Stimulated activated CD4-positive, alpha-beta T cell treated with anti-CD3 and anti-CD28 coated beads, Interleukin-1b, Interleukin-23, amount 100 ng/mL, for 1 hour (primary cell): ENCODE measurements at places on chromosomes 3 and 15.

- DNase-seq = no peak
Measured at GRCh38 chr3:30289324-30289723, 317.1 kb upstream of the TGFBR2 start.

GRCh38 chr3:181999314-181999713 is 287.6 kb downstream of the SOX2 start:
- no peak for DNase-seq

- peak; percentile 9 for DNase-seq
Measured at GRCh38 chr15:70196372-70197316, 98.9 kb upstream of the TLE3 start.

DNA sequence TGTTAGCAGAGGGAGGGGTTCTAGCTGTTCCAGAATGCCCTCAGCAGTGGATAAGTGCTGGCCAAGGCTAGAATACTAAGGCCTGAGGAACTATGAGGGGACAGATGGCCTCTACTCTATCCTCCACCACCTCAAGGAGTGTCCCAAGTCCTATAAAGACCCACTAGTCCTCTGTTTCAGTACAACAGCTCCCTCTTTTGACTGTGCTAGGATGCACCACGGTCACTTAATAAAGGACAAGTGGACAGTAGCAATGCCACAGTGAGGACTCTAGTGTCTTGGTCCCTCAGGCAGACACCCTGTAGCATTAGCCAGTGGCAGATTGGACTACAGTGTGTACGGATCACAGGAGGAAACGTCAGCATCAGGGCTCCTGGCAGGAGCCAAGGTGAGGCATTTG is 171.8 kb upstream of the PROK2 start:
- no peak for DNase-seq

DNA sequence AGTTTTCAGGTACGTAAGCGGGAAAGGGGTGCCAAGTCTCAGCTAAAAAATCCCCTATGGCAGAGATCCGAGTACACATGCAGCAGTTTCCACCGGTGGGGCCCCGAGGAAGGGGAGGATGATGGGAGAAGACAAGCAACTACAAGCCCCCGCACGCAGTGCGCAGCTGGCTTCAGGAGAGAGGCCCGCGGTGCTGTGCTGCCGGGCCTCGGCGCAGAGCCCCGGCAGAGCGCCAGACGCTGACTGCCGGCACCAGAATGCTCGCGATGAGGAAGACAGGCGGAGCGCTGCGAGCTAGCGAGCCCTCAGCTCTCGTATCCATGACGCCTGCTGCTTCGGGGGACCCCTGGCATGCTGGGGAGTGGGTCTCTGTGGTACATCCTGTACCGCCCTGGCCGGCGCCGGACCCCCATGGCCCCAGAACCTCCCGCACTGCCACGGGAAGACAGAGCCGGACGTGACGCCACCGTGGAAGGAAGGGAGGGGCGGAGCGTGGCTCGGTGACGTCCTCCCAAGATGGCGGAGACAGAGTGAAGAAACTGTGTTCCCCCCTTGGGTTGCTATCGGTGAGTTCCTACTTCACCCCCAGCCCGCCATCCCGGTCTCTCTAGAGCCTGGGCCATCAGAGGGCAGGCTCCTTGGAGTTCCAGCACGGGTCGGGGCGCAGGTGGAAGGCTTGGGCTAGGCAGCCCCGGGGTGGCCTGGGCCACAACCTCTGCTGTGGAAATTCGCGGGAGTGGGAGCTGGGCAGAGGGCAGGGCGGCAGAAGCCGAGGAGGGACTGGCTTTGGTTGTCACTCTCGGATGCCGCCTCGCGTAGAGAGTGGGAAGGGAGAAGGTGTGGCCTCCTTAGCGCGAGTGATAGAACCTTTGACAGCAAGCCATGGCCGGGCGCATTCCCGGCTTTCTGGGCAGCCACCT is at the start of gene MYNN:
Gene MYNN, plus strand, starts transcription at position 500 of the 920 bp plus-strand sequence. CDS start 900 bp downstream, outside the sequence.
- DNase-seq = peak; percentile 86

DNA sequence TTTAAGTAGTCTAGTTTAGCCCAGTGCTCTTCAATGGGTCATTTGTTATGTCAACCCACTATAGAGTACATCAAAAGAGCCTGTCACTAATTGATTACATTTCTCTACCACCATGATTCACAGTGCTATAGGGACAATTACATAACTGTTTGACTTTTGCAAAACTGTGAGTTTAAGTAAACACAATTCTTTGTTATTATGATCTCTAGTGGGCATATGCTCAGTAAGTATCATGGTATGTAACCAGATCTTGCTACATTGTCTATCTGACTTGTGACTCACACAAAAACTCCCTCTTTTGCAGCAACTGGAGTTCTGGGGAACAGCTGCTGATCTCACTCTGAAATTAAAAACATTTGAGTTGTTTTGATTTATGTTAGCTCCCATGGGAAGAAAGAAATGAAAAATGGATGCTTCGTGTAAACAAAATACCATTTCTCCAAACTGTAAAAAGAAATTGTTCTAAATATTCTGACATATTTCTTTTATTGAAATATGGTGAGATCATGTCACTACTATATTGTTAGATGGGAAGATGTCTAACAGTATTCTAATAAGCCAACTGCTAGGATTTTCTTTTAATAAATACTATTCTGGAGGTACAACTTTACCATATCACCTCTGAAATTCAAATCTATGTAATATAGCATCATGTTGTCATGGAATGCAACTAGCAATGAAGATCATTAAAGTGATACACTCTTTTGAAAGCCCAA is 470.4 kb downstream of the ROBO1 start:
- DNase-seq = no peak

DNA sequence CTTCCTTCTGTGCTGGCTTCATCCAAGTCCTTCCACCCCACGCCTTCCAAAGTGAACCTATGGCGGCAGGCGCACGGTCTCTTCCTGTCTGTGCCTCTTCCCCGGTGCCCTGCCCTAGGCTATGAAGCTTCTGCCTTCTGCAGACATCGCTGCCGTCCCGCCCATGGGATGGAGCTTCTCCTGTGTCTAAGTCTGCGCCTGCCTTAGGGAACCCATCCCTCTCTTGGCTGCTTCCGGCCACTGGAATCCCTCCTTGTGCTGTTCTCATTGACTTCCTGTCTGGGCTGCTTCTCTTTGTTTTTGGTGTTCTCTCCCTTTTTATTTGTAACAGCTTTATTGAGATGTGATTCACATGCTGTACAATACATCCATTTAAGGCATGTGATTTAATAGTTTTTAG is 17.2 kb downstream of the CHCHD6 start:
- no peak for DNase-seq

DNA sequence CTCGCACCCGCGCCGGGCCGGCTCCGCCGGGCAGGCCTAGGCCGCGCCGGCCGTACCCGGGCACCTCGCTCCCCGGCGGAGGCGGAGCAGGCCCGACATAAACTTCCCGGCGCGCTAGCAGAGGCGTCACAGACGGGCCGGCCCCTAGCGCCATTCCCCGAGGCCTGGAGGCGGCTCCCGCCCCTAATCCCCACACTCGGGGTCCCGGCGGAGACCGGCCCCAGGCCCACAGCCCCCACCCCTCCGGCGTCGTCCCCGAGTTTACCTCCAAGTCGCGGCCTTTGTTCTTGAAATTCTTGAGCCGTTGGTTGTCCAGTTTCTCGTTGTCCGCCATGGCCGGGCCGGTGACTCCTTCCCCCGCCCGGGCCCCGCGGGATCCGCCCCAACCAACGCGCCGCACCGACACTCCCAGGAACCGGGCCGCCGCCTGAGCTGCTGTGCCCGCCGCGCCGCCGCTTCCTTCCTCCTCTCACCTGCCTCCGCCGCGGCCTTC is 376 bp downstream of the KPNA4 start:
- peak; percentile 20 for DNase-seq

- DNase-seq = no peak
Measured at GRCh38 chr15:40843885-40844695, at the start of gene SPINT1. Gene SPINT1 (plus strand): TSS chr15:40844048. CDS start chr15:40844555, 507 bp downstream.

DNA sequence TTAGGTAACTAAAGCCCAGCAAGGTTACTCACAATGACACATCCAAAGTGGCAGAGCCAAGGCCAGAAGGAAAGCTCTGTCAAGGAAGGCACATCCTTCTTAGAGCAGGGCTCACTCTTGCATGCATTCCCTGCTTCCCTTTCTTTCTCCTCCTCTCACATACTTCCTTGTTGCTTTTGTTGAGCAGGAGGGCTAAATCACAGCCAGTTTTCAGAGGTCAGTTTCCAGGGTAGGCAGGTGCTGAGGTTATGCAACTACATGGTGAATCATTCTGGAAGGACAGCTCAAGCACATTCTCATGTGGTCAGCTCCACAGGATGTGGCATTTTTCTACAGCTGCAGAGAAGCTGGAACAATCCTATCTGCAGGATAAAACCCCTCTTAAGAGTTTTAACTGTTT is 275.6 kb downstream of the ZNF621 start:
- no peak for DNase-seq

DNA sequence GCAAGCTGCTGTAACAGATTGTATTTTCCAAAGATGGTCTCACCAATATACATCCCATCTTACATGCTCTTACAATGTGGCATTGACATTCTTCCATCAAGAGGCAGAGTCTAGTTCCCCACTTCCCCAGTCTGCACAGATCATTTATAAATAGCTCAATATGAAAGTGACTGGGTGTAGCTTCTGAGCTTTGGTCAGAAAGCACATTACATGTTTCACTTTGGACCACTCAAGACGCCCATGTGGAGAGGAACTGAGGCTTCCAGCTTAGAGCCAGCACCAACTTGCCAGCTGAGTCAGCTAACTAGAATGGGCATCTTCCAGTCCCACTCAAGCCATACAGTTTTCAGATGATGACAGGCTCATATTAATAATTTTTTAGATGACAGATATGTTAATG is 45.5 kb downstream of the GREM1 start:
- no peak for DNase-seq

DNA sequence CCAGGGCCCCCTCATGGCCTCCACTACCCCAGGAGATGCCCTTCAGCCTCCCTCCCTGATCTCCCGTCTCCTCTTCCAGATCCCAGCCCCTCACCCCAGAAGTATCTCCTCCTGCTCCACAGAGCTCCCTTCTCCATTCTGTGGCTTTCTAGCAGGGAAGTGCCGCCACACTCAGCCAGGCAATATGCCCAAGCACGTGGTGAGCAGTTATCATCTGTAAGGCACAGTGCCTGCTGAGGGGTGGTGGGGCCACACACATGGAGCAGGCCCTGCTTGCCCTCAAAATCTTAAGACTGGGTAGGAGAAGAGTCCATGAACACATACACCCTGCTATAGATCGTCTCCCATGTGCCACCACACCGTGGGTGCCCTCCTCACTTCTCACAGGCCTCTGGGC is 2.4 kb upstream of the PHGR1 start:
- no peak for DNase-seq

GRCh38 chr3:99939876-99940275 is 122.2 kb downstream of the CMSS1 start:
- DNase-seq = no peak

GRCh38 chr3:10725067-10725466 is 91.0 kb upstream of the SLC6A11 start:
- no peak for DNase-seq

DNA sequence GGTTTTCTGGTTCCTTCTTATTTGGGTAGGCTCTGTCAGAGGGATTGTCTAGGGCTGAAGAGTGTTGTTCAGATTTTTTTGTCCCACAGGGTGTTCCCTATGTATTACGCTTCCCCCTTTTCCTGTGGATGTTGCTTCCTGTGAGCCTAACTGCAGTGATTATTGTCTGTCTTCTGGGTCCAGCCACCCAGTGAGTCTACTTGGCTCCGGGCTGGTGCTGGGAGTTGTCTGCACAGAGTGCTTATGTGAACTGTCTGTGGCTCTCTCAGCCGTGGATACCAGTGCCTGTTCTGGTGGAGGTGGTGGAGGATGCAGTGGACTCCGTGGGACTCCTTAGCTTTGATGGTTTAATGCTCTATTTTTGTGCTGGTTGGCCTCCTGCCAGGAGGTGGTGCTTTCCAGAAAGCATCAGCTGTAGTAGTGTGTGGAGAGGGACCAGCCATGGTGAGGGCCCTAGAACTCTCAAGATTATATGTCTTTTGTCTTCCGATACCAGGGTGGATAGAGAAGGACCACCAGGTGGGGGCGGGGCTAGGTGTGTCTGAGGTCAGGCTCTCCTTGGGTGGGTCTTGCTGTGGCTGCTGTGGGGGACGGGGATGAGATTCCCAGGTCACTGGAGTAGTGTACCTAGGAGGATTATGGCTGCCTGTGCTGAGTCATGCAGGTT is 53.8 kb downstream of the CCDC66 start:
- DNase-seq = no peak

GRCh38 chr15:90716317-90716975 is 700 bp upstream of the BLM start:
- no peak for DNase-seq

GRCh38 chr3:63661242-63661641 is 8.8 kb downstream of the SNTN start:
- no peak for DNase-seq

DNA sequence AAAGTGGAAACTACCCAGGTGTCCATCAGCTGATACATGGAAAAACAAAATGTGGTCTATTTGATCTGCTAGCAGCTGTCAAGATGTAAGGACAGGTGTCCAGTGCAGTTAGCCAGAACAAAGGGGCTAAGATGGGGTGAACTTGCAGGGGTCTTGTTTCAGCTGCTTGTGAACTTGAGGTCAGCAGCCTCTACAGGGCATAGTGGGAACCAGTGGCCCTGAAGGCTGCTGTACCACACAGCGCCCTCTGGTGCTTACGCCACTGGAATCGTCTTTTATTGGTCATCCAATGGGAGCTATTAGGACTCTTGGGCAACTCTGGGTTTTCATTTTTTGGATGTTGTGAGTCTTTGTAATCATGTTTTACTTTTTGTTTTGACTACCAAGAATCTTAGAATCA is 62.2 kb upstream of the CTSH start:
- no peak for DNase-seq

GRCh38 chr3:186929186-186929585 is 1.1 kb upstream of the ST6GAL1 start:
- DNase-seq = no peak

GRCh38 chr3:57389271-57389670 is 96.8 kb upstream of the ASB14 start:
- DNase-seq = no peak

DNA sequence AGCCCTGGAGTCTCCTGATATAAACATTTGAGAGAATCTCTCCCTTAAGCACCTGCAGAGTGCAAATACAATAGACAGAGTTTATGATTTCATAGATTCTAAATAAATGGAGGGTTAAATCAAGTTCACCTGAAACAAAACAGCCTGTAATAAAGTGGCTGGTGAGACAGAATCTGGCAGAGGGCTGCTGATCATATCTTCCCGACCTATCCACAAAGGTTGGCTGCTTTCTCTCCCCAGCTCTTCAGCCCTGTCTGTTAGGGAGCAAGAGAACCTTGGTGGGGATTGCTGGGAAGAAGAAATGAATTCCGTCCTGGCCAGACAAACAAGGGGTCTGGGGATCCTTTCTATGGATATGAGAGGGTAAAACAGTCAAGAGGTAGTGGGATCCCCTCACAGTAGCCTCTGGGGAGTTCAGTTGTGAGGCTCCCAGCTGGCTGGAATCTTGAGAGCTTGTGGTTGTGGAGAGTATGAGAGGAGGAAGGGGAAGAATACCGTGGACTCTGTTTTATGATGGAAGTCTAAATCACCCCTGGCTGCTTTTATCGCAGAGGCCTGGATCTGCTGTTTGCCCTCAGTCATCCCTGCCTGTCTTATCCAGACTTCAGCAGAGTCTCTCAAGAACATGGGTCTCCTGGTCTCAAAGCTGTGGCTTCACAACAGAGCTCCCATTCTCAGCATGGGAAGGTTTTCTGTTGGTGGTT is 451.3 kb downstream of the NTRK3 start:
- DNase-seq = no peak

- DNase-seq = no peak
Measured at GRCh38 chr15:39856357-39856756, 63.7 kb downstream of the GPR176 start.
